NCI-H2107 (cell line): ENCODE measurements at places on chromosomes 11 and 22.

DNA sequence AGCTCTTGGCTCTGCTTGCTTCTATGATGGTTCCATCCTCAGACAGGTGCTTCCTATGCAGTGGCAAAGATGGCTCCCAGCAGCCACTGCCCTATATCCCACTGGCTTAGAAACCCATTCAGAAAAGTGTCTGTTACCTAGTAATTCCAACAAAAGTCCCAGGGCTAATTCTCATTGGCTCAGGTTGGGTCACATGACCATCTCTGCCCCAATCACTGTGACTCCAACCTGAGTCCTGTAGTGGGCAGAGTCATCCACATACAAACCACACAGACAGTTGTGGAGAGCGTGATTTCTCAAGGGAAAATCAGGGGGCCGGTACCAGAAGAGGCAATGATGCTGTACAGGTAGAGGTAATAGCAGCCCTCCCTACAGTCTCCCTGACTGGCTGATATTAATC, 67.5 kb downstream of the LHFPL7 start:
- DNase-seq = no peak

DNA sequence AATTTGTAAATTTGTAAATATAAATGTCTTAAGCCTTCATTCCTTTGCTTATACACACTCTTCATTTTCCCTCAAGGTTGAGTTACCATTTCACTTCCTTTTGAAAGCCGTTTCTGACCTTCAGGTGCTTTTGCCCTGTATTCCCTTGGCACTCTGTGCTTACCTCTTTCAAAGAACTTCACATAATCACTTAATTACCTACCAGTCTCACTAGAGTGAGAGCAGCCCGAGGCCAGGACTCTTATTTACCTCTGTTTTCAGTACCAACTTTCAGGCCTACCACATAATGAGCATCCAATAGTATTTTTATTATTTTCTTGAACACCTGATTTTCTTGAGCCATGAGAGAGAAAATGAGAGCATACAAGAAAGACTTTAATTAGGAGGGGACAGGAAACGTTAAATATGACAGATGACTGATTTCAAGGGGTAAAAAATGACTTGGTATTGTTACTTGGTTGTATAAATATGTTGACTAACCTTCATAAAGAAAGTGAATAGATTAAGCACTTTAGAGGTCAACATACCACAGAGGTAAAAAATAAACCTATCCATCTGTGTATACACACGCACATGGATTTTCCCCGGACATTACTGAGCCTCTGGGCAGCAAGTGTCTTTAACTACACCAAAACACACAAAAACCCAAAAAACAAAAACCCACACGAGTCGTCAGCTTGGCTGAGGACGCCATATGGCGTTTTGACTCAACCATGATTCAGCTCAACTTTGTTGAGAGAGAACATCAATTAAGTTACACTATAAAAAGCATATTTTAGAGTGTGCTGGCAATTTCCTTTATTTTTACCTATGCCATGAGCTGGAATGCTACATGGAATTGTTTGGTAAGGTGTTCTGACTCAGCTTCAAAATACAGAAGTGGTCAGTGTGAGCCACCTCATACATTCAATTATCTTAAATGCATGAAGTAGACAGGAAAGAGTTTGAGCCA, 7.6 kb downstream of the ATXN10 start:
- no peak for DNase-seq

DNA sequence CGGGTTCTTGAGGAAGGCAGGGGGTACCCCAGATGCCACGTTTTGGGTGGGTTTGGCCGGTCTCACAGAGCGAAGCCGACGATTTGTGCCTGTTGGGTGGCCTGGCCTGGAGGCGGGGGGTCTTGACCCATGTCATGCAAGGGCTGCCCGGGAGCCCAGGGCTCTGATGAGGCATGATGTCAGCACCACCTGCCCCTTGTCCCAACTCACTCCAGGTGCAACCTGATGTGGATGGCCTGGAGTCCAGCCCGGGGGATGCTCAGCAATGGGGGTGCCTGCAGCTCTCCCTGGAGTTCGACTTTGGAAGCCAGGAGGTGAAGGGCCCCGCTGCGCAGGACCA, 851 bp downstream of the SYT8 start:
- no peak for DNase-seq

- peak; percentile 72 for DNase-seq
These were observed 57.0 kb downstream of the BCR start for GRCh38 chr22:23237201-23237798.

DNA sequence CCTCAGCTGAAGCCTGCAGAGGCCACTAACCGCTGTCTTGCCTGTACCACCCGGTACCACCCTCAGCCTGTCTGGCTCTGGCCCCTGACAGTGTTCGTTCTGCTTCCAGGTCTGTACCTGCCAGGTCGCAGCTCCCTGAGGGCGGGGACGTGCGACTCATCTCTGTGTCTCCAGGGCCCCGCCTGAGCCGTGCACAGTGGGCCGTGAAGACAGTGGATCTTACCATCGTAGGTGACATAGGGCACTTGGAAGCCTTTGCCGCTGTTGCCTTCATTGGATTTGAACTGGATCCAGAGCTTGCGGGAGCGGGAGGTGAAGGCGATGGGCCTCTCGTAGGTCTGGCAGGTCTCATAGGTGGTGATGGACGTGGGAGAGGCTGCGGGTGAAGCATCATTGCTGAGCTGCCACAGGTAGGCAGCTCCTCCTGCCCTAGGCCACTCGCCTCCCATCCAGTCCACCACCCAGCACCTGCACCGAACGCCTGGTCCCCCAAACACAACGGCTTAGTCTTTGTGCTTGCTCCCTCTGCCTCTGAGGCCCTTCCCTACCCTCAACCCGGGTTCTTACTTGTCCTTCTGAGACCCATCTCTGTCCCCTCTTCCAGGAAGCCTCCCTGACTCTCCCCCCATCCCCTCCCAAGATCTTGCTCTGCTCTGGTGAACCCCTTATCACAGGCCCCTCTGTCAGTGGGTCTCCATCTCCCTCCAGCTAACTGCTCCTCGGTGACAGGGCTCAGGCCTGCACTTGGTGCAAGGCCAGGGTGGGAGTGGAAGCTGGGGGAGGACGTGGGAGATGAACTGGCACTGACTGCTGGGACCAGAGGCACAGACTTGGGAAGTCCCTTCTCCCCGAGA, 21.1 kb upstream of the TTLL12 start:
- no peak for DNase-seq
